Karpas-422 (cell line): ENCODE measurements at places on chromosomes 4 and X. TPM values are rescaled to one million over a fixed set of nuclear protein-coding genes. Genes with fewer than 3 reads are reported as not detected.

TRIM75 gene
- not detected in 2 replicates for total RNA-seq

HEPH gene
- not detected in 2 replicates for total RNA-seq

IKBKG gene
- 8.1 and 14.3 TPM in 2 replicates for total RNA-seq

APLN gene
- not detected in 2 replicates for total RNA-seq

CENPE gene
- 16.8 and 30.7 TPM in 2 replicates for total RNA-seq

RS1 gene
- total RNA-seq = not detected in 2 replicates

MXRA5 gene
- not detected in 2 replicates for total RNA-seq

ATRX gene
- 69.7 and 92.5 TPM in 2 replicates for total RNA-seq

GTPBP6 gene
- total RNA-seq = 19.4 and 57.3 TPM in 2 replicates

TRMT10A gene
- total RNA-seq = 11.5 and 15.1 TPM in 2 replicates

EFHC2 gene
- total RNA-seq = not detected in 2 replicates

GRCh38 chrX:150768580-150769190, 75.5 kb downstream of the MTMR1 start:
- no peak overlapping the region for H3K27ac ChIP-seq
- no peak for DNase-seq
- no peak overlapping the region for H3K4me3 ChIP-seq
- no peaks in the 10 kb centered on the region for H3K4me1 ChIP-seq

GRCh38 chr4:152485726-152486276, 50.1 kb downstream of the FBXW7 start:
- H3K36me3 ChIP-seq = peaks cover 6% of the 10 kb centered on the region; the same call in 1 of the 2 replicates
- H3K4me1 ChIP-seq = 0 out of 2 replicates have a peak, but pooled peaks cover 3% of the 10 kb centered on the region
- H3K4me3 ChIP-seq = no peak overlapping the region
- H3K27ac ChIP-seq = no peak overlapping the region
- DNase-seq = no peak

- no peak for DNase-seq
- H3K4me1 ChIP-seq = no peaks in the 10 kb centered on the region
- no peaks in the 10 kb centered on the region for H3K36me3 ChIP-seq
- H3K27ac ChIP-seq = no peak overlapping the region
These were observed 94.1 kb downstream of the GC start for GRCh38 chr4:71689822-71690221.

GRCh38 chr4:8176547-8177399, 18.2 kb upstream of the ABLIM2 start:
- H3K27ac ChIP-seq = no peak overlapping the region
- no peaks in the 10 kb centered on the region for H3K4me1 ChIP-seq
- DNase-seq = peak; percentile 75
- no peaks in the 10 kb centered on the region for H3K27me3 ChIP-seq
- no peak overlapping the region for H3K4me3 ChIP-seq
- no peaks in the 10 kb centered on the region for H3K36me3 ChIP-seq

DNA sequence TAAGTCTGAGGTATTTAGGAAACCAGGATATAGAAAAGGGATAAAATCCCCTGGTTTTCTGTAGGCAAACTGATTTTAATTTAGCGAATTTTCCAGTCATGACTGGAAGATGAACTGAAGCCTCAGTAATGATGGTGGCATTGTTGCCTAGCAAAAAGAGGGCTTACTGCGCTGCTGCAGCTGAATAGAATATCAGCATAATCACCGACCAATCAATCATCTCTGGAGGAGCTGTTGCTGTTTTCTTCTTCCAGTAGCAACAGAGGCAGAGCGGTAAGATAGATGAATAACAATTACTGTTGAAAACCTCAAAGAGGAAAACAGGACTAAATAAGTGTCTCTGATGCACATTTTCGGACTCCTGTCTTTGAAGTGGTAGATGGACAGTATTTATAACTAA, 86.2 kb downstream of the FAM133A start:
- H3K27ac ChIP-seq = no peak overlapping the region
- no peaks in the 10 kb centered on the region for H3K4me1 ChIP-seq
- no peak overlapping the region for H3K4me3 ChIP-seq
- H3K27me3 ChIP-seq = no peaks in the 10 kb centered on the region
- H3K36me3 ChIP-seq = no peaks in the 10 kb centered on the region

GRCh38 chrX:140346729-140347128, 158.1 kb downstream of the SOX3 start:
- H3K27me3 ChIP-seq = no peaks in the 10 kb centered on the region
- H3K27ac ChIP-seq = no peak overlapping the region
- no peak overlapping the region for H3K4me3 ChIP-seq
- H3K36me3 ChIP-seq = no peaks in the 10 kb centered on the region
- no peak for DNase-seq
- H3K4me1 ChIP-seq = no peaks in the 10 kb centered on the region

DNA sequence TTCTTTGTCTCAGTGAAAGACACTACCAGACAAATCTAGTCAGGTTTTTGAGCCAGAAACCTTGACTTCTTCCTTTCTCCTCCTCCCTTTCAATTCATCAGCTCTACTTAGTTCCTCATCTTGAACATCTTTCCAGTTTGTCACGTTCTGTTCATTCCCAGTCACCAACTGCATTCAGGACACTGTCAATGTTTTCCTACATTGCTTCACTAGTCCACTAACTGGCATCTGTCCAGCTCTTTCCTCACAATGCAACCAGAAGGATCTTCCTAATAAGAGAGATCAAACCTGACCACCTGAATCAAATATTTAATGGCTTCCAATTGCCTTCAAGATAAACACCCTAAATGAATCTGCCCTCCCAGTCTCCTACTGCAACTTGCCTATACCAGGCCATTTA, 52.5 kb downstream of the SYNPO2 start:
- no peaks in the 10 kb centered on the region for H3K36me3 ChIP-seq
- no peak for DNase-seq
- peaks cover 4% of the 10 kb centered on the region; the same call in 1 of the 2 replicates for H3K4me1 ChIP-seq

GRCh38 chr4:109276482-109277095, 25.9 kb downstream of the COL25A1 start:
- DNase-seq = no peak
- no peaks in the 10 kb centered on the region for H3K27me3 ChIP-seq
- no peak overlapping the region for H3K4me3 ChIP-seq
- H3K4me1 ChIP-seq = peaks cover 8% of the 10 kb centered on the region

- no peaks in the 10 kb centered on the region for H3K27me3 ChIP-seq
- DNase-seq = no peak
- H3K4me3 ChIP-seq = no peak overlapping the region
- no peaks in the 10 kb centered on the region for H3K4me1 ChIP-seq
These were observed 178.8 kb downstream of the DCLK2 start for GRCh38 chr4:150256841-150257730.

- no peaks in the 10 kb centered on the region for H3K36me3 ChIP-seq
- H3K27ac ChIP-seq = no peak overlapping the region
- H3K4me3 ChIP-seq = no peak overlapping the region
- H3K4me1 ChIP-seq = no peaks in the 10 kb centered on the region
- no peaks in the 10 kb centered on the region for H3K27me3 ChIP-seq
- DNase-seq = peak; percentile 45
These were observed 24.0 kb downstream of the TAB3 start for GRCh38 chrX:30865015-30865414.

DNA sequence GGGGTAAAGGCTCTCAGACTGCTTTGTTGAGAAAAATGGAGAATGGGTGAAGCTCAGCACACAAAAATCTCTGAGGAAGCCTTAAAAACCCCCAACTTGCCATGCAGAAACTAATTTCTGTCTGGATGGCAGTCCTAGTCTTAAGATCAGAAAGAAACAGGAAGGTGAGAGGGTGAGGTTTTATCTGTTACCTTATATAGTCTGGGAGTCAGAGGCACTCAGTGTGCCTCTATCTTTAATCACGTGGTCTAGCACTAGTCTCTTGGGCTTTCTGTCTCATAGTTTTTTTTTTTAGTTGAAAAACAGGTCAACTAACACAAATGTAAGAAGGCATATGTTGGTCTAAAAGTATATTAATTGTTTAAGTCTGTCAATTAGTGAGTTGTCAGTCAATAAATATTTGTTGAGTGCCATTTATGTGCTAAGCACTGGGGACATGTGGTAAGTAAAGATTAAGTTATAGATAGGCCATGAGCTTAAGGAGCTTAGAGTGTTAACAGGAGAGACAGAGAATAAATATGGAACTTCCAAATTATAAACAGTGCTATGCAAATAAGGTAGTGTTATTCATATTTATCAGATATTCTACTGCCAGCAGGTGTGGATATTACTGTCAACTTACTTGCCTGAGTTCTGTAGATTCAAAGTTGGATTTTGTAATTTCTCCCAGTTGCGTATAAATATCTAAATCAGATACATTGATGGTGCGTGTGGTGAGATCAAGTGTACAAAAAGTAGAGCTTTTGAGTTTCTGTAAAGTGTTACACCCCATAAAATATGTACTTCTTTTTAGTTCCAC, 7.0 kb downstream of the CYBB start:
- peak overlapping the region; percentile 96 for H3K27ac ChIP-seq
- no peaks in the 10 kb centered on the region for H3K27me3 ChIP-seq

DNA sequence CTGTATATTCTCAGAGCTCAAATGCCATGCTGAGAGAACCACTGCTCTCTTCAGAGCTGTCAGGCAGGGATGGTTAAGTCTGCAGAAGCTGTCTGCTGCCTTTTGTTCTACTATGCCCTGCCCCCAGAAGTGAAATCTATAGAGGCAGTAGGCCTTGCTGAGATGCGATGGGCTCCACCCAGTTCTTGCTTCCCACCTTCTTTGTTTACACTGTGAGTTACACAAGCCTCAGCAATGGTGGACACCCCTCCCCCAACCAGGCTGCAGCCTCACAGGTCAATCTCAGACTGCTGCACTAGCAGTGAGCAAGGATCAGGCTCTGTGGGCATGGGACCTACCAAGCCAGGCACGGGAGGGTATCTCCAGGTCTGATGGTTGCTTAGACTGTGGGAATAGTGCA, 271.6 kb downstream of the CENPC start:
- H3K4me1 ChIP-seq = no peaks in the 10 kb centered on the region
- H3K4me3 ChIP-seq = no peak overlapping the region
- no peak for DNase-seq
- H3K27me3 ChIP-seq = no peaks in the 10 kb centered on the region

- no peaks in the 10 kb centered on the region for H3K36me3 ChIP-seq
- DNase-seq = no peak
- no peaks in the 10 kb centered on the region for H3K4me1 ChIP-seq
- no peak within 1 kb of the TSS for H3K27ac ChIP-seq
- H3K4me3 ChIP-seq = no peak within 1 kb of the TSS
These were observed at the start of gene PPARGC1A for GRCh38 chr4:23889814-23890341. PPARGC1A (minus strand) TSS chr4:23890047; CDS start chr4:23889957, 90 bp downstream.

DNA sequence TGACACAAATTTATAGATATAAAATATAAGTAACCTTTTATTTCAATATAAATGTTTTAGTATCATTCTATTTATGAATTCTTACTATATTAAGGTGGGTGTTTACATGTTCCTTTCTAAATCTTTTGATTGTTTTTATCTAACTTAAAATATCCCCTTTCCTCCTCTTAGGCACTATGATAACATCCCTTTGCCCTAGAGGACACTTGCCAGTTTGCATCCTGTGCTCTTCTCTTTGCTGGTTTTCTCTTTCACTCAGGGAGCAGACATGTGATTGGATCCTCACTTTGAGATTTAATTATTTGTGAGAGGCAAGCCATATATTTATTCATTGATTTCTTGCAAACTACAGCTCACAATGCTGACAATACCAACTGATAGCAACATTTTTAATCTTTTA, 16.2 kb downstream of the LRIT3 start:
- H3K27ac ChIP-seq = no peak overlapping the region
- no peak overlapping the region for H3K4me3 ChIP-seq
- DNase-seq = no peak
- H3K27me3 ChIP-seq = no peaks in the 10 kb centered on the region; the same call in 1 of the 2 replicates
- no peaks in the 10 kb centered on the region for H3K4me1 ChIP-seq
- no peaks in the 10 kb centered on the region for H3K36me3 ChIP-seq

GRCh38 chrX:138866643-138867042, 155.1 kb upstream of the FGF13 start:
- DNase-seq = no peak
- H3K4me1 ChIP-seq = no peaks in the 10 kb centered on the region
- no peak overlapping the region for H3K4me3 ChIP-seq

DNA sequence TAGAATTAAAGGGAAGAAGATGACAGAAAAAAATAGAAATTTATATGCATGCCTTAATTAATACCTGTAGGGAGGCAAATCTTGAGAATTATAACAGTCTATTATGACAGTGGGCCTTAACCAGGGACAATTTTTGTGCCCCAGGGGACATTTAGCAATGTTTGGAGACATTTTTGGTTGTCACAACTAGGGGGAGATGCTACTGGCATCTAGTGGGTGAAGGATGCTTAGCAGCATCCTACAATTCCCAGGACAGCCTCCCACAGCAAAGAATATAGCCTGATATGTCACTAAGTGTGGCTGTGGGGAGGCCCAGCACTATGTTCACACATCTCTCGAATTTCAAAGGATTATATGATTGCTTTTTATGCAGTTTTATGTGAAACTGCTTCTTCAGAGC, 10.5 kb downstream of the GPR82 start:
- peak; percentile 65 for DNase-seq
- no peaks in the 10 kb centered on the region for H3K27me3 ChIP-seq
- H3K4me3 ChIP-seq = peak overlapping the region; percentile 35; the same call in 1 of the 2 replicates
- peak overlapping the region; percentile 62 for H3K27ac ChIP-seq
- no peaks in the 10 kb centered on the region for H3K36me3 ChIP-seq

GRCh38 chr4:22410645-22411247, 105.1 kb downstream of the ADGRA3 start:
- DNase-seq = peak; percentile 60
- H3K27ac ChIP-seq = no peak overlapping the region
- no peaks in the 10 kb centered on the region for H3K27me3 ChIP-seq
- no peak overlapping the region for H3K4me3 ChIP-seq
- H3K4me1 ChIP-seq = no peaks in the 10 kb centered on the region
